Suppressor macrophage (primary cell): ENCODE measurements at places on chromosomes 4 and X.

DNA sequence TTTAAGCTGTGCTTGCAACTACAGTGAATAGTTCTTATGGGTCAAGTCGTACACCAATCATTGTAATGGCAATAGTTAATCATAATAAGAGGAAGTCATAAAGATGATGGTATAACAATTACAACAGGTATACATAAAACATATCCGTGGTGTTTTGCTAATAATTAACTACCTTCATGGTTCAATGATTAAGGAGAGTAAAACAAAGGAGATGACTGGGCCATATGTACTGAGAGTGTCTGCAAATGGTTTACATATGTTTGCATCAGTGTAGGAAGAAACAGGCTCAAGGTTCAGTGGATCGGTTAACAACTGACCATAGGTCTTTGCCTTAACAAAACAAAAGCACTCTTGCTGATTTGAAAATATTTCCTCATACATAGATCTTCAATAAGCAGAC lies 253.0 kb downstream of the COX7B2 start:
- DNase-seq: no peak

DNA sequence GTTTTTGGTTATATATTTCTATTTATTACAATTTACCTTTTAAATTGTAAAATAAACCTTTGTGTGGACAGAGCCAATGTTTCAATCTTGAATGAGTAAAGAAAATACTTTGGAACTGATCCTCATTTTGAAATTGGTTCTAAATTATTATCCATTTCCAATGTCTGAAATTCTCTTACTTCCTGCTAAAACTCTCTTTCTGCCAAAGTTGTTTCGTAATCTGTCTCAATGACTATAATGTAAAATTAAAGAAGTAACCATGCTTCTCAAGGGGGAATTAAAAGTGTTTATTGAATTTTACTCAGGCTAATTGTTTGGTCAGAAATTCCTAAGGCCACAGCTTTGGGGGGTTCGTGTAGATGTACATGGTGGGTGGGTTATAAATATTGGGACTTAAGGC lies 34.8 kb downstream of the YIPF6 start:
- DNase-seq: peak; percentile 15

DNA sequence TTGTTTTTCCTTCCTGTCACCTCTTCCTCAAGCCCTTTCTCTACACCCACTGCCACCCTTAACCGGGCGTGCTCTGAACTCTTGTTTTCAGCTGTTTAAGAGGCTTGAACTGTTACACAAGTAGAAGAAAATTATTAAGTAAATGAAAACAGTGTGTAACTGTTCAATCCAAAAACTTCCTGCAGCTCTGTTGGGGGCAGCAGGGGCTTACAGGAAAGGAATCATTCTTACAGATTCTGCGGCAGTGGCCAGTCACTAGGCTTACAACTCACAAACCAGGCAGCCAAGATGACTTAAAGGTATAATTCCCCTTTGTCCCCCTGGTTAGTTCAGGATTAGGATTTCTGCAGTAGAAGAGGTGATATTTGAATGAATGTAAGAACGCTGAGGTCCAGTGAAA lies 70.2 kb upstream of the ETNPPL start:
- no peak for DNase-seq

- no peak for DNase-seq
Measured at GRCh38 chrX:69102612-69103194, 62.5 kb downstream of the PJA1 start.

DNA sequence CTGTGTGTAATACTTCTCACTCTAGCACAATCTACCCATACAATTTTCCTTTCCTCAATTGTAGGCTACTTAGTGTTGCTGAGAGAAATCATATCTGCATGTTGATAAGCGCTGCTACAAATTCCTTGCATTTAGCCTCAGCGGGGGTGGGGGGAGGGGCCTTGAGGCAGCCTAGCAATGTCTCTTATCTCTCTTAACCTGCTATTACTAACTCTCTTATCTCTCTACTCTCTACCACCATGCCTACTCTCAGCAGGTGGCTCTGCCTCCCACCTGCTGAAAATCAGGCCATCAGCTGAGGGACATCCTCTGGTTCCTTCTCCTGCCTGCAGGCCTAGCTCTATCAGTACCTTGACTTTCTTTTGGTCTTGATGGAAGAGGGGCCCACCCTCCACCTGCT lies 98.9 kb downstream of the GPR82 start:
- no peak for DNase-seq

GRCh38 chrX:10017872-10018271 lies 50.7 kb downstream of the CLDN34 start:
- DNase-seq: no peak
